Stimulated activated naive CD8-positive, alpha-beta T cell treated with anti-CD3 and anti-CD28 coated beads, Interleukin-15, amount 100 ng/mL, for 72 hours (primary cell): ENCODE measurements at places on chromosomes 2 and 18.

- no peak for DNase-seq
Measured at GRCh38 chr2:39851651-39852110, 72.6 kb upstream of the THUMPD2 start.

- peak; percentile 38 for DNase-seq
Measured at GRCh38 chr18:59249199-59249774, 24.0 kb downstream of the RAX start.

DNA sequence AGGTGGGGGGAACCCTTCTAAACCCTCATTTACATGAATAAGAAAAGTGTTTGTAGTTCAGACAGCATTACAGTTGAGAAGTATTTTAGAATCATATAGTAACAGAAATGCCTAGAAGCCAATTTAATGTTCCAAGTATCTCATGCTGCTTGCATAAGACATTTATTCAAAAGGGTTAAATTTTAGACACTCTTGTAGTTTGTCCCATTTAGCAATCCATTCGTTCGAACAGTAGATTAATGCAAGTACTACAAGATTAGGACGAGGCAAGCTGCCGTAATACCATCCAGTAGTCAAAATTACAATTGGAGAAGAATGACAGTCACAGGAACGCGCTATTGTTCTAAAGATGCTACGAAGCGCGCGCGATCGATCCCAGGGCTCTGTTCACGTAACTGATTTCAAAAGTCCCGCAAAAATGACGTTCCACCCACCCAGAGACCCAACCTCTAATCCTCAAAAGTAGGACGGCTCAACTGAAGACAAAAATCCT, 1.2 kb downstream of the TMEM237 start:
- DNase-seq = no peak

GRCh38 chr2:239596253-239596652, 195.4 kb upstream of the HDAC4 start:
- DNase-seq = no peak

GRCh38 chr2:173989884-173990215, 24.7 kb upstream of the SP3 start:
- no peak for DNase-seq

DNA sequence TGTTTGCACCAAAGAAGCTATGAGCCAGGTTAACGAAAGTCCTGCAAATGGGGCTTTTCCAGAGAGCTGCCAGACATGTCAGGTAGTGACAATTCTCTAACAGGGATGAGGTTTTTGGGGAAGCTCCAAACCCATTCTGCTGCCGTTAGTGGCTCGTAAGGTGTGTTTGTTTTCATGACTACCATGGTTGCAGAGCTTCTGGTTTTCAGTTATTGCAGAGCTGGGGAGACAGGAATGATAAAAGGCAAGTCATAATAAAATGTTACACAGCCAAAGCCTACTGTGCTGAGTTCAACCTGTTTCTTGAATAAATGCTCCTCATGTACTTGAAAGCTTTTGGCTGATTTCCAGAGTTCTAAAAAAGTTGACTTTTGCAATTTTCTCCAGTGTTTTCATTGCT, 209.2 kb upstream of the STK17B start:
- DNase-seq = no peak

DNA sequence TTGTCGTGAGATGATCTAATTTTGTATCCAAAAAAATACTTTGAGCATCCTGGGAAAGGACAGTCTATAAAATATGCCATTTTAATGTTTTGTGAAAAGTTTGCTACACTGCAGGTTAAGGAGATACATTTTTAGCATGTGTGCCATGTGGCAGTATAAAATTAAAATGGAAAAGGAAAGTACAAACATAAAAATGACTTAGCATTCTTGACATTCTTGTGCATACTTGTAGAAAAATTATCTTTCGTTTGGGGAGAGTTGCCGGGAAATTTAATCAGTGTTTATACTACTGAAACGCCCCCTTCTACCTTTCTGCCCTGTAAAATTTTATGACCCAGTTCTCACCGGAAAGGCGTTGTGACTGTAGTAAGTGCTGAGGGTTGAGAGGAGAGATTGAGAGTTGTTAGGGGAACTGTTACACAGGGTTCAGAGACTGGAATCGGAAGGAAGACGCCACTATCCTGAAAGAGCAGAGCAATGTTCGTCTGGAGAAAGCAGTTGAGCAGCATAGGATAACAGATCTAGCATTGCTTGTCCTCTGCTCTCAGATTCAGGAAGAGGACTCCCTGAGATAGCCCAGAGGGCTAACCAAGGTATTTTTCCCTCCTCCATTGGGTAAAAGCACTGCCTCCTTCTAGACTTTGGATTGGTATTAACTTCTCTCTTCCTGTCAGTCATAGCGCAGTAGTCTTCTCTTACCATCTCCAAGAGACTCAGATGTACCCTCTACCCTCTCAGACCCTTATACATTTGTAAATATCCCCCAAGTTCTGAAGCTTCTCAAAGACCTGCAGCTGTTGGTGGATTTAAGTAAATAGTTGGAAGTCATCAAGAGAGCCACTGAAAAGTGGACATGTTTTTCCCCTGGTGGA, 2.7 kb downstream of the CDH20 start:
- no peak for DNase-seq

GRCh38 chr2:127011796-127012195, 95.2 kb downstream of the BIN1 start:
- DNase-seq = no peak
